Stimulated activated CD4-positive, alpha-beta T cell treated with anti-CD3 and anti-CD28 coated beads, TNF-alpha, amount 100 ng/mL, for 1 hour (primary cell): ENCODE measurements at places on chromosomes 6 and 20.

DNA sequence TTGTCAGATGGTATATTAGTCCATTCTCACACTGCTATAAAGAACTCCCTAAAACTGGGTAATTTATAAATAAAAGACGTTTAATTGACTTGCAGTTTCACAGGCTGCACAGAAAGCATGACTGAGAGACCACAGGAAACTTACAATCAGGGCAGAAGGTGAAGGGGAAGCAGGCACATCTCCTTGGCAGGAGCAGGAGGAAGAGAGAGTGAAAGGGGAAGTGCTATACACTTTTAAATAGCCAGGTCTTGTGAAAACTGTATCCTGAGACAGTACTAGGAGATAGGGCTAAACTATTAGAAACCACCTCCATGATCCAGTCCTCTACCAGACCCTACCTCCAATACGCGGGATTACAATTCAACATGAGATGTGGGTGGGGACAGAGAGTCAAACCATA lies 193.9 kb upstream of the KCNG1 start:
- DNase-seq: no peak

DNA sequence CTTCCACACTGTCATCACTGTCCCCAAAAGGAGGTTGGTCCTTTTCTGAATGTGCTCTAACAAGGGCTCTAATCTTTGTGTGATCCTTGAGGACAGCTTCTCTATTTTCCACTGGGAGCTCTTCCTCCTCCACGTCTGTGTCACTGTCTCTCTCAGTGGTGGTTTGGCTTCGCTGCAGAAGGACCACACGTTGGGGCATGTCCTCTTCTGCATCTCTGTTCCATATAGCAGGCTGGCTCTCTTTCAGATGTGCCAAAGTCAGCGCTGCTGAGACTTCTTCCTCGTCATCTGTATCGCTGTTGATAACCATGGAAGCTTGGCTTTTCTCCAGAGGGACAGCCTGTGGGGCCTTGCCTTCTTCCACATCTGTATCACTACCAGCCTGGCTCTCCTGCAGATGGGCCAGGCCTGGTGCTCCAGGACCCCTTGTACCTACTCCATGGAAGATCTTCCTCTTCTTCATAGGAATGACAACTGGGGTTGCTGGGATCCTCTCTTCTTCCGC lies 4.6 kb downstream of the MDC1 start:
- no peak for DNase-seq

- DNase-seq: no peak
Measured at GRCh38 chr6:56335726-56336125, 88.3 kb upstream of the COL21A1 start.

DNA sequence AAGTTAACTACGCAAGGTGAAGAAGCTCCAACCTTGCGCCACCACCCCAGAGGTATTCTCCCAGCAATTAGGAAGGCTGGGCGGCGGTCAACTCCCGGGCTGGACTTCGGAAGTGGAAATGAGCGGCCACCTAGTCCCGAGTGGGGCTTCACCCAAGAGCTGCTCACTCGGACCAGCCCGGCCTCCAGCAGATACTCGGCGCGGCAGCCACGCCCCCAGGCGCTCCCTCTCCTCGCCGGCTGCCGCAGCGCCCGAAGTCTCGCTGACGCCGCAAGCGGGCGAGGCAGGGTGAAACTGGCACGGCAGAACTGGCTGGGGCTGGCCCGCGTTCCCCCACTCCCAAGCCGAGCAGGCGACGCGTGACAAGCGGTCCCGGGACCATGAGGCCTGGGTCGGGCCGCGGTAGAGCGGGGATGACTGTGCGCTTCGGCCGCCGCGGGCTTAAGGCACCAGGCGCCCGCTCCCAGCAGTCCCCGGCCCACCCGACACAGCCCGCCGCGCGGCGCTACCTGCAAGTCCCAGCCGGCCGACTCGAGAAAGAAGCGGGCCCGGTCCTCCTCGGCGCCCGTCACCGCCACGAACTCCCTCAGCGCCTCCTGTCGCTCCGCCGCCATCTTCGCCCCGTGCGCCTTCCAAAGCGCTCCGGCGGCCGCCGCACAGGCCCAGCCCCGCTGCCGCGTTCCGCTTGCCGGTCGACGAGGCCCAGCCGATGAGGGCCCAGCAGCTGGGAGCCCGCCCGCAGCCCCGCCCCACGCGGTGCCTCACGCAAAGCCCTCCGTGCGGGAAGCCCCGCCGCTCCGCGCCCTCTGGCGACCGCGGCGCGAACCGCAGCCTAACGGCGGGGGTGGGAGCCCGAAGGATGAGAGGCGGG lies at the start of gene NSFL1C:
Gene NSFL1C (minus strand): TSS at position 639 of the 871 bp plus-strand sequence. CDS start 25 bp downstream, at position 614.
- DNase-seq: peak; percentile 93

- DNase-seq: no peak
Measured at GRCh38 chr6:50822078-50822476, 3.4 kb downstream of the TFAP2B start.

DNA sequence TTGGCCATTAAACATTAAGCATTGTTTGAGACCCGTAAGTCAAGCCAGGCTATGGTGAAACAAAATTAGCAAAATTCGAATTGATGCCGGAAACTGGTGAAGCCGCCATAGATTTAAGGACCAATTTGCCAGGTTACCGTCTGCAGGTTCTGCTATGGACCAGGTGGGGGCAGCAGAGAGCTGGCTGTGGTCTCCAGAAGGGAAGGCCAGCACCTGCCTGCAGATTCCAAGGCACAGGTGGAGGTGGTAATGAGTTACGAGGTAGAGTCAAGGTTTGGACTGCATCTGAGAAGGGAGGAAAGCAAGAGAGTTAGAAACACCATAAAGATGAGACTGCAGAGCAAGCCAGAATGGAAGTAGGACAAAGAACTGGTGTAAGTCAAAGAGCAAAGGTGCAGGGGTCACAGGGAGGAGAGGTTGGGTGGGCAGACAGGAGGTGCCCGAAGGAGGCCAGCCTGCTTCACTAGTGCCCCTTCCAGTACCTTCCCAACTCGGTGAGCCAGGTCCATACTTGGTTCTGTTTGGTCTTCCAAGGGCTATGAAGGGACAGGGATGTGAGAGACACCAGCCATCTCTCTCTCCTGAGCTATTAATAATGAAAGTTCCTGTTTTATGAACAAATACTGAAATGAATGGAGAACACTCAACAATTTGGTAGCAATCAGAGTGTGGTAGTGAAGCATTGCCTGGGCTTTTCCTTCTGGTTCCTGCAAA lies 131.6 kb upstream of the ESR1 start:
- peak; percentile 29 for DNase-seq

DNA sequence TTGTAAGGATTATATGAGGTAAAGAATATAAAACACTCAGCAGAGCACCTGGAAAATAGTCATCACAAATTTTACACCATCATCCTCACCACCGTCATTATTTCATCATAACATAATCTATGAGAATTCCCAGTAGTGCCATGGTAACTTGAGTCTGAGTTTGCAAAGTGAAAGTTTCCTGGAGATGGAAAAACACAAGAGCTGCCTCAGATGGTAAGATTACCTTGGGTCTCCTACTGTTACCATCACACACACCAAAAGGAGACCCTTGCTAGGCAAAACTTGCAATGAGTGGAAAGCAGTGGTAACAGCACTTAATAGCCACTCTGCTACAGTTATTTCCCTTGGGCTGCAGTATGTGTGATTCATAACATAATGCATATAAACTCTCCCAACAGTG lies 589.8 kb downstream of the RNF144B start:
- no peak for DNase-seq

GRCh38 chr6:72464791-72465691 lies 156.8 kb upstream of the KCNQ5 start:
- no peak for DNase-seq
